ENCODE measurements at places on chromosomes 2 and 18.

DNA sequence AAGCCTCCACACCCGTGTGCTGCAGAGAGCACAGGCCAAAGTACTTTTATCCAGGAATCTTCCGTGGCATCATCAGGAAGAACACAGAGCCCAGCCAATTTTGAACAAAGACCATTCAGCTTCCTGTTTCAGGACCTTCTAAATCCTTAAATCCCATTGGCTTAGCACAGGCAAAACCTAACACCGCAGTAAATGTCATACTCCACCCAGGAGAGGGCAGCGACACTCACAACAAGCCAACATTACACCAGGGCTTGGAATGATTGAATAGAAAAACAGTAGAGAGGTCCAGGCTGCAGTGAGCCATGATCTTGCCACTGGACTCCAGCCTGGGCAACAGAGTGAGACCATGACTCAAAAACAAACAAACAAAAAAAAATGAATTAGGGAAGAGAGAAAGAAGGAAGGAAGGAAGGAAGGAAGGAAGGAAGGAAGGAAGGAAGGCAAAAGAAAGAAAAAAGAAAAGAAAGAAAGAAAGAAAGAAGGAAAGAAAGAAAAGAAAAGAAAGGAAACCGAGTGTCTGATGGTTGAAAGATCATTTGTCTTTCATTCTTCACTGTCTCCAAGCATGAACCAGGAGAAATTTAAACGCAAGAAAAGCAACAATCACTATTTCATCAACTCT, 144.6 kb upstream of the SATB2 start:
- DNase-seq: no peak

DNA sequence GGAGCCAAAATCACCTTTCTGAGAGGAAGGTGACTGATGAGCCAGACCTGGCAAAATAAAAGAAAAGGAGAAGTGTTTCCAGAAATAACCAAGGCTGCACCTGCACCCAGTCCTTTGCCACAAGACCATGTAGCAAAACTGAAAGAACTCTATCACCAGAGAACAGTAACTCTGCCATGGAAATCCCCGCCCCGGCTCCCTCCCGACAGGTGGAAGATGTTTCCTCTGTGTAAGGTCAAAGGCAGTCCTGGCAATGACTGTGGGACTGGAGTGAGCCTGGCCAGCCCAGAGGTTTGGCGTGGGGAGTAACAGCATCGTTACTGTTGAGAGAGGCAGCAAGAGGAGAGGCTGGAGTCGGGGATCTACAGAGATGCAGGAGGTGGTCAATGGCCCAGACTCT, 42.3 kb downstream of the SPRED2 start:
- DNase-seq: no peak

DNA sequence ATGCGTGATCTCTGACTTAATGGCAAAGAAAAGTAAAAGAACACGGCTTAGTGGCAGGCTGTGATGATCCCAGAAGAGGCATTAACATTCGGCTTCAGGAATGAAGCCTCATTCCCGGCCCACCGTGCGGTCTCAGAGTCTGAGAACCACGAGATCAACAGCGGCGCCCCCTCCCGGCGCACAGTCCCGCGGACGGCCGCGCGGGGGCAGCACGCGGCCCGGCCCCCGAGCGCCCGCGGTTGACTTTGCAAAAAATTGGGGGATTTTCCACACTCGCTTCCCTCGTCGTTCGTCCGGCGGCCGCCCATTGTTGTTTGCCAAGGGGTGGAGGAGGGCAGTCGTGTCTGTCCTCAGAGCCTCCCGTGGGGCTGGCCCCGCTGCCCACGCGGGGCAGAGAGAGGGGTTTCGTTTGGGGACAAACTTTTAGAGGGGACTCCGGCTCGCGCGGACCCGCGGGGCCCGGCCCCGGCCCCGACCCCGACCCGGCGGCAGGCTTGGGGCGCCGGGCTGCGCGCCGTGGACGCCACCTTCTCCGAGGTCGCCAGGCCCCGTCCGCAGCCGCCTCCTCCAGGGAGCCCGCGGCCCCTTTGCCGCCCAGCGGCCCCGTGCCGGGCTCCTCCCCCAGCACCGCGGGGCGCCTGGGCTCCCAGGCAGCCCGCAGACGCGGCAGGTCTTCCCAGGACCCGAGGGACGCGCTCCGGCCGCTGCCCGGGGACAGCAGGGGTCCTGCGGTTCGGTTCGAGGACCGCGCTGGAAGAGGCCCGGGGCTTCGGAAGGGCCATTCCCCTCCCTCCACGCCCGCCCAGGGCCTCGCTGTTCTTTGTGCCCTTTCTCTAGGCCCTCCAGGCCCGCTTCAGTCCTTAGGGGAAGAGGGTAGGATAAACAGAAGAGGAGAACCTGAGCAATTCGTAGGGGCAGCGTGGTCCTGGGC, 3.4 kb upstream of the HS6ST1 start:
- peak; percentile 89 for DNase-seq

DNA sequence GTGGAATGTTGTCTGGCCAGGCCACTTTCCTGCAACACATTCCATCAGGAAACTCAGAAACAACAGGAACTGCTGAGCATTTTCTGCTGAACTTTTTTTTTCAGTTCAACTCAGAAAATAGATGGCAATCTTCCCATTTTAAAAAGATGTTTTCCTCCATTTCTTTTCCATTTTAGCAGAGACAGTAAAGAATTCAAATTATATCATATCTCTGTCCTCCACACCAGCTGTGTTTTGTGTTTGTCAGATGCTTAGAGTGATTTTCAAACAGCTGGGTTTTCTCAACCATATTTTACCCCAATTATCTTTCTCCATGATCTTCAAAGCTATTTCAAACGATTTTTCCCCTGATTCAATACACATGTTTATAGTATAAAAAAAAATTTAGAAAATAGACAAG, 713.4 kb downstream of the LRRTM4 start:
- no peak for DNase-seq

- peak; percentile 64 for DNase-seq
These were observed 101.9 kb downstream of the FOXI3 start for GRCh38 chr2:88350331-88351248.

DNA sequence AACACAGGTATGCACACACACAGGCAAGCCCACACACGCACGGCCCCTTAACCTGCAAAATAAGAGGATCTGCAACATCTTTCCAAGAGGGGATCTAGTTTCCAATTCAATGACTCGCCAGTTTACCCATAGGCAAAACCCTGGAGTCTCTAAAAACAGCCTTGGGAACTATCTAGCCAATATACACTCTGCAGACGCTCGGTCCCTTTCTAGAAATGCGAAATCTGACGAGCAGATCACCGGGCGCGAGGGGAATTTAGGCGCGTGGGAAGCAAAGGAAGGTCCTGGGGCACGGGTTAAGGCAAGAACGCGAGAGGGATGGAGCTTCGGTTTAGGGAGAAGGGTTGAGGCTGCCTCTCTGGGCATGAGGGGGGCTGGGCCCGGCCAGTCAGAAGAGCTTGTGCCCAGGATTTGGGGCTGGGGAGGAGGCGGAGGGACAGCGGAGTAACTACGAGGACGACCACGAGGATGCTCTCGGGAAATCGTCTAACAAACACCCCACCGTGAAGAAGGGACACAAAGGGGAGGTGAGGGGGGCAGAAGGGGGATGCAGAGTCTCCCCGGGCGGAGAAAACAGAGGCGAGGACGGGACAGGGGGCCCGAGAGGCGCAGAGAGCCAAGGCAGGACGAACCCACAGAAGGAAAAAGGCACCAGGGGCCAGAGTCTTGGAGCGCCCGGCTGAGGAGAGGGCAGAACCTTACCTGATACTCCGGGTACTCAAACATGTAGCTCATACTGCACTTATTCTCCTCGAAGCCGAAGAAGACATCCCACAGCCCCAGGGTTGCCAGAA, 542 bp downstream of the PGAP1 start:
- DNase-seq: no peak

DNA sequence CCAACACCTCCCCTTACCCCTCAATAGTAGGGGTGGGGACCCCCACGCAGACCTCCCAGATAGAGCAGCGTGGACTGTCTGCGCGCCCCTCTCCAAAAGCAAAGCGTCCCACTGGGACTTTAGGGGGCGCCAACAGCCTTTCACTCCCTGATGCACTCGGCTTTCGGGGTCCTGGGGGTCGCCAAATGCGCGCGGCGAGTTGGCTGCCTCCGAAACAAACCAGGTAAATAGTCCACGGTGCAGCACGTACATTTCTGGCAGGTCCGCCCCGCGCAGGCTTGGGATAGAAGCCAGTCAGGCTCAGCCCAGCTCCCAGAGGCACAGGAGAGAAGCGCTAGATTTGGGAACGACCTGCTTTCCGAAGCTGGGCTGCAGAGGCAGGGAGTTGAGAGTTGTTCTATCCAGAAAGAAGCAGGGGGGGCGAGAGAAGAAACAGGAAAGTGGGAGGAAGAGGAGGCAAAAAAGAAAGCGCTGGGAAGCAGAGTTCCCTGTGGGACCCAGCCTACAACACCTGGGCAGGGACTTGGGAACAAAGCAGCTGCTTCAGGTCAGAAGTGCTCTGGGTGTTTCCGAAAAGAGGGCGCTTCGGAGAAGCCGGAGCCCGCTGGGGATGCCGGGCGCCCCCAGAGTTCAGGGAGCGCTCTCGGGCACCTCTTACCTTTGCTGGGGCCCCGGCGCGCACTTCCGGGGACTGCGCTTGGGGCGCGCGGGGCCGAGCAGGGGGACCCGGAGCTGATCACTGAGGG, 544 bp downstream of the EVA1A start:
- DNase-seq: no peak

GRCh38 chr2:168658706-168659105, 143.7 kb upstream of the NOSTRIN start:
- DNase-seq: no peak

DNA sequence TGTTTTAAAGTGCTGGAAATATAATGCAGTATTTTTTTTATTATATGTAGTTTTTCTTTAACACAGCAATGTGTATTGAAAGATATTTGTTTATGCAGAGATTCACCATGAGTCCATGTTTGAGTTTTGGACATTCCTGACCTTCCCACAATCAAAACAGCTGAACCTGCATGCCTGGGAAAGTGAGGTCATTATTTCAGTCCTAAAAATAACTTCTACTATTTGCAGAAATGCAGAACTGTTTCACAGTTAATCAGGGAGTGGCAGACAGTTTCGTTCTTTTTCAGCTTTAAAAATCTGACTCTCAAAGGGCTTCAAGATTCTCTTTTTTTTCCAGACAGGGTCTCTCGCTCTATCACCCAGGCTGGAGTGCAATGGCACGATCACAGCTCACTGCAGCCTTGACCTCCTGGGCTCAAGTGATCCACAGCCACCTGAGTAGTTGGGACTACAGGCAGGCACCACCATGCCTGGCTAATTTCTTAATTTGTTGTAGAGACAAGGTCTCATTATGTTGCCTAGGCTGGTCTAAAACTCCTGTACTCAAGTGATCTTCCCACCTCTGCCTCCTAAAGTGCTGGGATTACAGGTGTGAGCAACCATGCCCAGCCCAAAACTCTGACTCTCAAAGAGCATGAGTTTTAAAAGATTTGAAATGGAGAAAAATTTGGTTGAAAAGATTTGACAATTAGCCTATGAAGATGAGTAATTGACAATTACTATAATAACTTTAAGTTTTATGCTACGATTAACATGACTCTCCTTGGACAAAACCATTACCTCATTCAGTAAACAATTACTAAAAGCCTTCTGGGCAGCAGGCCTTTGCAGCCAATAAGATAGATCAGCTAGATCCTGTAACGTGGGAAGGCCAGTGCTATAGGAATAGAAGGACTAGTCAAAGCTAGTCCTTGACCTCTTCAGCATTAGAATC, 5.0 kb upstream of the MYL12B start:
- no peak for DNase-seq

DNA sequence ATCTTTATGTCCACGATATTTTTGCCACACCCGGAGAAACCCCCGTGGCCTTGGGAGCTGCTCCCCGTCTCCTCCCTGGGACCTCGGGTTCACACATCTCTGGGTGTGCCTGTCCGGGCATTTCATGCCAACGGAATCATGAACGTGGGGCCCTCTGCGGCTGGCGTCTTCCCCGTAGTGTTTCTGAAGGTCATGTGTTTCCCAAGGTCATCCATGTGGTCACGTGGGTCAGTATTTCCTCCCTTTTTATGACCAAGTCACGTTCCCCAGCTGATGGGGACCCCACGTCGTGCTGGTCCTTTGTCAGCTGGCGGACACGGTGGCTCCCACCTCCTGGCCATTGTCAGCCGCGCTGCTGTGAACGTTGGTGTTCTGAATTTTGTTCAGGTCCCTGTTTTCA, 135.7 kb downstream of the NFATC1 start:
- no peak for DNase-seq

DNA sequence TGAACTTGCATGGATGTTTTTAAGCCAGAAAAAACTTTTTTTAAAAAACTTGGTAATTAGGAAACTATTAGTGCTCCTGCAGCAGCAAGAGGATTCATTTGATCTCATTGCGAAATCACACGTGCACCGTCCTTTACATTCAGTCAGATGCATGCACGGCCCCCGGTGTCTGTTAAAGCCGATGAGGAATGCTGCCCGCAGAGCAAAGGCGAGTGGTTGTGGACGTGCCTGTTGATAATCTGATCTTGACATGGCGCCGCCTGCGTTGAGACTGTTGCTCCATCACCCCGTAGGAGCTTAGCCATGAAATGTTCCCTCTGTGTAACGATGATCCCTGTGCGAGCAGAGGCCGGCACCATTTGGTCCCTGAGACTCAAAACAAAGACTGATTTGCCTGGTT, 300.0 kb downstream of the GBX2 start:
- DNase-seq: no peak

DNA sequence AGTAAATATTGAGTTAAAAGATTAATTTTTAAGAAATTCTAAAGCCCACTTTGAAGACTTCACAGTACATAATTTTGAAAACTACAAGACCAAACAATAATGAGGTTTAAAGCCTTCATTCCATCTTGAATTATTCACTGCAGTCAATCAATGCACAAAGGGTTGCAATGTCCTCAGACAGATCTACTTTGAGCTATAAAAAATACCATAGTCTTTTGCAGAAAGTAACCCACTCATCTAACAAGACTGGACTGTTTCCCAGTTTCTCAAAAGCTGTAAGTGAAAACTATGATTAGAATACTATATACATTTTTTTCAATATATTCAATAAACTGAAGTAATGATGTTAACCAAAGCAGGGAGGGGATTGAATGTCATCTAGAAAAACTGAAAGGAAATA, 10.2 kb upstream of the RBM43 start:
- no peak for DNase-seq

- DNase-seq: no peak
These were observed 97.8 kb downstream of the B3GNT2 start for GRCh38 chr2:62293490-62294271.

DNA sequence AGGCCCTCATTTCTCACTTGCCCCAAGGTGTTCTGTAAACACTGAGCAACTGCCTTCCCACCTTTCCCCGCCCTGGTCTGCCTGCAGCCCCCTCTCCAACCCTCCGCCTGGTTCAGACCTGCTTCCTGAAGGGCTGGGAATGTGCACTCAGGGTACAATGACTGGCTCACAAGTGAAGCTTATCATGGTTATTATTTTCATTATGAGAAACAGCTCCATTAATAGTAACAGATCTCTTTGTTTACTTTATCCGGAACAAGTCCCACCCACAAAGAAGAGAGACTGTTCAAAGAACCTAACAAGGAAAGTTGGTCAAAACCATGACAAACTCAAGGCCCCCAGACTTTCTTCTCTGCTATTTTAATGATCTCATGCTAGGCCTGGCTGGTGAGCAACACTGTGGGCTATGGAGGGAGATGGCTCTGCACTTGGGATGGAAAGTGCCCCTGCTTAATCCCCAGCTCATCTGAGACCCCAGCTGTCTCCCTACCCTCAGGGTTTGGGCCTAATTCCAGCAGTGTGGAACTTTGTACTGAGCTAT, 36.7 kb downstream of the ARHGAP25 start:
- no peak for DNase-seq
